ENCODE measurements at places on chromosomes 1 and 21.
A peak's percentile ranks its signal among the peaks of the same experiment; 100 is the strongest.

- no peak for DNase-seq
These were observed 619.5 kb downstream of the MATN1 start for GRCh38 chr1:30103708-30104411.

DNA sequence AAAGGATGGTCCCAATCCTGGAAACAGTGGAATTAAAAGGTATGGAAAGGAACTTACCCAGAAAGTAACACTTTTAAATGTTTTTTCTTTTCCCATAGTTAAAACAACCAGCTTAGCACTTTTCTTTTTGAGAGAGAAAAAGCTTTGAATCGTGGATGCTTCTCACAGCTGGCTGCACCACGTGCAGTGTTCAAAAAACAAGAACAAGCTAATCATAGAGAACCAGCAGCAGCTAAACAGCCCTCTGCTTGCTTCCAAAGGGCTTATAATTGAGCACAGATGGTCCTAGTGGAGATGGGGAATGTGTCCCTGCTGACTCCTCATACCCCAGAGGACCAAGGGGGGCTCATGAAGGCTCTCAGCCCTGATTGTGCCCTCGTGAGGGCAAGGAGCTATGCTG lies 26.4 kb downstream of the UTP25 start:
- no peak for DNase-seq

- DNase-seq: no peak
These were observed 22.4 kb upstream of the ABCD3 start for GRCh38 chr1:94395748-94396309.

DNA sequence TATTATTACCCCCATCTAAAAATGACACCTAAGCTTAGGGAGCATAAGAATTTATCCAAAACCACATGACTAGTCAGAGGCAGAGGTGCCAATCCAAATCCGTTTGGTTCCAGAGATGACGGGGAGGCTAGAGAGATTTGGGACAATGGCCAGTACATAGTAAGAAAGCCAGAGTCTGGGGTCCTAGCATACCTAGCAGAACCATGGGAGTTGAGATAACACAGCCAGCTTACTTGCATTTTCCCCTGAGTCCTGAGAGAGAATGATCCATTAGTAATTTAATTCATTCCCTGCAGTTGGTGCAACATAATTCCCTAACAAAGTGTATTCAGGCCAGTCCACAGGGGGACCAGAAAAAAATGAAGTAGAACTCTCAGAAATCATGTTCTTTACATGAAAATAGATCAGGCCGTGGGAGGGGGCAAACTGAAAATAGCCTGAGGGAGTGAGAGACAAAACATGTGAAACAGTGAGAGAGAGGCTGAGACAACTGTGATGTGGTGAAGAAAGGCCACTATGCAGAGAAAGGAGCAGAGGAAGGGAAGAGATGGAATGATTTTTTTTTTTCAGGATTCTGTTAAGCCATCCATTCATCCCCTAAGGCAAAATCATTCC lies 243.3 kb downstream of the BRINP2 start:
- no peak for DNase-seq

- DNase-seq: no peak
These were observed 17.2 kb downstream of the CC2D1B start for GRCh38 chr1:52348704-52349300.

DNA sequence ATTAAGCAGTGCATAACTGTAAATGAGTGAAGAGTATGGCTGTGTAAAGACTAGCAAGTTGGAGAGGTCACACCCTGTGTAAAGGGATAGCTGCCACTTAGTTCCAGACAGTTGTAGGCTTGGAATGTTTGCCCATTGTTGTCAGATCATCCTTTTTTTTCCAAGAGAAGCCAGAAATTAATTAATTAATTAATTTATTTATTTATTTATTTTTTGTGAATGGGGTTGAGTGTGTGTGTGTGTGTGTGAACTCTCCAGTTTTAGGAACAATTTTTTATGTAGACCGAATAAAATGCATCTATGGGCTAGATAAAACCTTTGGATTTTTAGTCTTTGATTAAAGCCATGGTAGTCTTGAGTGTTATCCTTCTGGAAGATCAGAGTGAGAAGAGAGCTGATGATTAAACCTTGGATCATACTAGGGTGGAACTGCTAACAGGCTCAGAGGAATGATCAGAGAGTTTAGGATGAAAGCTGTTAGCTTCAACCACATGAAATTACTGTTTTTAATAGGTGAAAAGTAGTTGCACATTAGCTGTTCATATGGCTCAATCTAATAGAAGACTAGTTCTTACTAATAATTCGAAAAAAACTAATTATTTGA lies 58.4 kb downstream of the OSBPL9 start:
- DNase-seq: no peak

- DNase-seq: no peak
These were observed 18.2 kb downstream of the TRPM2 start for GRCh38 chr21:44371596-44371995.

GRCh38 chr21:29640080-29640508 lies 299.7 kb downstream of the GRIK1 start:
- DNase-seq: no peak

GRCh38 chr1:109248797-109249629 lies at the start of gene CELSR2:
Gene CELSR2, plus strand, starts transcription at chr1:109249539. Its CDS starts 541 bp downstream, at chr1:109250080.
- no peak for DNase-seq

DNA sequence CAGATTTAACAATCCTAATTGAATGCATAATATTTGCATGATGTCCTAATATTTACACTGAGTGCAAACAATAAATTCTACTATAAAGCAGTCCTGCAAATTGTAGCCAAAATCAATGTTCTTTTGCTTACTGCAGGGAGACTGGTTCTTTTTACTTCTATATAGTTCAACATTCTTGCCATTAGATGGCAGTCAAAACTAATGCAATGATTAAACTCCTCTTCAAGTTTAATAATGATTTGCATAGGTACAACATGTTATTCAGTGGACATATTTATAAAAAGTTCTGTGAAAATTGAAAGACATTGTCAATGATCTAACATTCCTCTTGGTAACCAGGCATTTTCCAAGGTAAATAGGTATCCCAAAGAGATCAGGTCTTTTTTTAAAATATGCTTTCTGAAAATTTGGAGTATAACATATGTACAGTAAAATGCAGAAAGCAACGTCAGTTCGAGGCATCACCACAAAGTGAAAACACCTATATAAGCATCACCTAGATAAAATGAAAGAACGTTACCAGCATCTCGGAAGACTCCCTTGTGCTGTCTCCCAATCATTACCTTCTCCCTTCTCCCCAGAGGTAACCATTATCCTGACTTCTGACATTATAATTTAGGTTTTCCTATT lies 9.8 kb upstream of the FNBP1L start:
- DNase-seq: no peak

- DNase-seq: no peak
These were observed 881.4 kb upstream of the B3GALT2 start for GRCh38 chr1:194067772-194068171.

GRCh38 chr1:204451352-204452124 lies 39.9 kb upstream of the PPP1R15B start:
- DNase-seq: no peak

GRCh38 chr1:4939266-4939665 lies 284.9 kb downstream of the AJAP1 start:
- no peak for DNase-seq

DNA sequence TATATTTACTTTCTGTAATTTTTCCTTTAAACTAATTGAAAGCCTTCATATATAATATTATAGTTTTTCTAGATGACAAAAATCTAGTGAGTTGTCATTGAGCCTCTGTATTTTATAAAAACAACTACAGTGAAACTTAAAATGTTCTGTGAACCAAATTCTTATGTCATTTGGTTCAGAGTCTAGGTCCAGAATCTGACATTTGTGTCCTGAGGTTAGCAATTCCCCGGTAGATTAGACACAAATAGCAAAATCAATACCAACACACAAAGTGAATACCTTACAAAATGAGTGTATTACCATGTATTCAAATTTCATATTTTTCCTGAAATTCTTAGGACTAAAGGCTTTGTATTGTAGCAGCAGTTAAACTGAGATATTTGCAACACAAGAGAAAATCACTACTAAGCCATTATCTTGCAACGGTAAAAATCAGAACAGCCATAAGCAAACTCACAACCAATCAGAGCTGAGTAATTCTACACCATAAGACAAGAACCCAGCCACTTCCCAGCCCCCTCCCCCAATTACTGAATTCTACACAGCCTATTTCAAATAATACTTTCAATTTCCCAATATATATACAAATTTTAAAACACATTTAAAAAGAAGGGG lies 573.5 kb downstream of the SMYD3 start:
- DNase-seq: no peak

GRCh38 chr1:229190057-229190575 lies 80.8 kb upstream of the RAB4A start:
- DNase-seq: no peak

DNA sequence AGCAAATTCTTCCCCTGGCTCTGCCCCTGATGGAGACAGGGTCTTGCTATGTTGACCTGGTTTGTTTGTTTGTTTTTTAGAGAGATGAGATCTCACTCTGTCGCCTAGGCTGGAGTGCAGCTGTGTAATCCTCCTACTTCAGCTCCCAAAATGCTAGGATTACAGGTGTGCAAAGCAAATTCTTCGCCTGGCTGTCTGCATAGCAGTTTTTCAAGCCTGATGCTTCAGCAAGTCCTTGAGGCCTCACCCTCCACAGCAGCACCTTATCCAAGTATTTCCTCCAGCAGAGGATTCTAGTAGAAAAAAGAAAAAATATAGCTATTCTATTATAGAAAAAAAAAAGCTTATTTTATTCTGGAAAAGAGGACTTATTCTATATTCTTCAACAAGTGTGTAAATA lies 15.1 kb upstream of the RPL5 start:
- DNase-seq: no peak

- no peak for DNase-seq
These were observed 35.2 kb downstream of the ARID4B start for GRCh38 chr1:235292790-235293189.

GRCh38 chr1:29685387-29685786 lies 449.1 kb downstream of the PTPRU start:
- no peak for DNase-seq

DNA sequence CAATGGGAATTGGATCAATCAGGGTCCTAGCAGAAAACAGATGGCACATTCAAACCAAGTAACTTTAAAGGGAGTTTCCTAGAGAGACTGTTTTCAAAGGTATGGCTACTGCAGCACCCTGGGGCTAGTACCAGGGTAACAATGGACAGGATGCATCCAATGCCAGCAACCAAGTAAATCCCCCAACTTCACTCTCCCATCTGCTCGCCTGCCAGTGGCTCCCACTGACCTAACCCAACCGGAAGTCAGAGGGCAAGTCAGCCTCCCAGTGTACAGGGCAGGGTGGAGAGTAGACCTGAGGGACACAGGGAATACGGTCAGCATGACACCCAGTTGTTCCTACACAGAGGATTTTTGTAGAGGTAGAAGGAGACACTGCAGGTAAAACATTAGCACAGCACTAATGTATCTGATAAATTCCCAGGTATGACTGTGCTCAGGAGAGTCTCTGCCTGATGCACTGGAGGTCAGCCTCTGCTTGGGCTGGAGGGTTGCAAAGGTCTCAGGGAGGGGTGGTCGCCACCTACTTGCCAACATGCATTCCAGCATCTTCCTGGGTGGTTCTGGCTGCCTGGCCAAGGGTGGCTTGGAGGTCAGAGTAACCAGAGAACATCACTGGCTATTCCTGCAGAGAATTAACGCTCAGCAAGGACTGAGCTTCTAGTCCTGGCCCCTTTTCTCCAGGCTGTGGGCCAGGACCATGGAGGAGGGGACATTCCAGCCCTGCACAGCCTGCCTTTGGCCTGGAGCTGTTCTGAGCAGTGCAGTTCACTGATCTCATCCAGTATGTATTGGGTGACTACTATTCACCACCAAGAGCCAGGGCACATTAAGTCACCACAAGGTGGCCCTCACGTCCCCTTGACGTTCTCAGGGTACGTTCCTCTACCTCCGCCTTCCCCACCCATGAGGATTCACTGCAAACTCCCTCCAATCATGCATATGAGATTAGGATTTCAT lies 5.1 kb upstream of the GJA4 start:
- no peak for DNase-seq

- DNase-seq: no peak
These were observed 114.0 kb downstream of the NBPF12 start for GRCh38 chr1:147052143-147052542.

GRCh38 chr1:27664291-27664690 lies 7.7 kb downstream of the IFI6 start:
- DNase-seq: no peak

DNA sequence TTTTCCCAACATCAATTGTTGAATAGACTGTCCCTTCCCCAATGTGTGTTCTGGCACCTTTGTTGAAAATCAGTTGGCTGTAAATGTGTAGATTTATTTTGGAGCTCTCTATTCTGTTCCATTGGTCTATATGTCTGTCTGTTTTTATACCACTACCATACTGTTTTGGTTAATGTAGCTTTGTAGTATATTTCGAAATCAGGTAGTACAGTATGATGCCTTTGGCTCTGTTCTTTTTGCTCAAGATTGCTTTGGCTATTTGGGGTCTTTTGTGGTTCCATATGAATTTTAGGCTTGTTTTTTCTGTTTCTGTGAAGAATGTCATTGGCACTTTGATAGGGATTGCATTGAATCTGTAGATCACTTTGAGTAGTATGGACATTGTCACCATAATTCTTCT lies 8.1 kb downstream of the ACOT11 start:
- DNase-seq: no peak

- no peak for DNase-seq
These were observed 123.2 kb downstream of the LHX8 start for GRCh38 chr1:75257424-75257823.

DNA sequence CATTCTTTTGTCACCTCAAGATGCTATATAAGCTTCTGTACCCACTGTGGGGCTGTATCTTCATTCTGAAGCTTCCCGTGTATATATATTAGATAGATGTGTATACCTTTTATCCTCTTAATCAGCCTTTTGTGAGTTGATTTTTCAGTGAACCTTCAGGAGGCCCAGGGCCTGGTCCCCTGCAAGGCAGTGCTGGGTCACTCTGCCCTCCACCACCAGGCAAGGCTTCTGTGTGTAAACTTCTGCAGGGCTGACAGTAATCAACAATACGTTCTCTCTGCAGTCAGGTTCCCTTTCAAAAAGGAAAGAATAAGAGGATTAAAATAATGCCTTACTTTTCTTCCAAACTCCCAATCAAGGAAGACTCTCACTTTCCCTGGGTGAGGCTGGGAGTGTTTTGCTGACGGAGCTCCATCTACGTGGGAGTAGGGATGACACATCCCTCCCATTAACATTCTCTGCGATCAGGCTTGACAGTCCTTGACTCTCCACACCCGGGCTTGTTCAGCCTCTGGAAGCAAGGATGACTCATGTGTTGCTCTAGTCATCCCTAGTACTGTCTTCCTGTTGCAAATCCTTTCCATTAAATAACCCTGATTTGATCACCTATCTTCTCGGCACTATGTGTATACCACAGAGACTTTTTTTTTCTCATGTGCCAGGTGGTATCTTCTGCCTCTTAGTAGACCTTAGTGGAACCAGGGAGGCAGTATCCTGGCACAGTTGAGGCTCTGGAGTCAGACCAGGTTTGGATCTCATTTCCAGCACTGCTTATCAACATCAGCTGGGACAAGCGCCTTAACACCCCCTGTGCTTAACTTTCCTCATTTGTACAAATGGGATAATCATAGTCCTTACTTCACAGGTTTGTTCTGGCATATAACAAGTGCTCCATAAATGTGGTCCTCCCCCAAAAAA lies 70.3 kb upstream of the KCNK1 start:
- no peak for DNase-seq

- DNase-seq: no peak
These were observed 16.0 kb upstream of the GBP1 start for GRCh38 chr1:89081005-89081404.

GRCh38 chr1:183841950-183842794 lies 37.3 kb downstream of the RGL1 start:
- DNase-seq: peak; percentile 8
